ENCODE measurements at places on chromosomes 11 and 22. TPM values are rescaled to one million over a fixed set of nuclear protein-coding genes. Genes with fewer than 3 reads are reported as not detected.
A peak's percentile ranks its signal among the peaks of the same experiment; 100 is the strongest.

GRCh38 chr11:119316016-119316728 is 758 bp downstream of the MCAM start:
- no peaks in the 10 kb centered on the region for H3K27me3 ChIP-seq
- H3K4me1 ChIP-seq, result peaks cover 51% of the 10 kb centered on the region
- no peaks in the 10 kb centered on the region for H3K36me3 ChIP-seq
- H3K27ac ChIP-seq, result no peak overlapping the region
- H3K4me3 ChIP-seq, result peak overlapping the region; percentile 65

DNA sequence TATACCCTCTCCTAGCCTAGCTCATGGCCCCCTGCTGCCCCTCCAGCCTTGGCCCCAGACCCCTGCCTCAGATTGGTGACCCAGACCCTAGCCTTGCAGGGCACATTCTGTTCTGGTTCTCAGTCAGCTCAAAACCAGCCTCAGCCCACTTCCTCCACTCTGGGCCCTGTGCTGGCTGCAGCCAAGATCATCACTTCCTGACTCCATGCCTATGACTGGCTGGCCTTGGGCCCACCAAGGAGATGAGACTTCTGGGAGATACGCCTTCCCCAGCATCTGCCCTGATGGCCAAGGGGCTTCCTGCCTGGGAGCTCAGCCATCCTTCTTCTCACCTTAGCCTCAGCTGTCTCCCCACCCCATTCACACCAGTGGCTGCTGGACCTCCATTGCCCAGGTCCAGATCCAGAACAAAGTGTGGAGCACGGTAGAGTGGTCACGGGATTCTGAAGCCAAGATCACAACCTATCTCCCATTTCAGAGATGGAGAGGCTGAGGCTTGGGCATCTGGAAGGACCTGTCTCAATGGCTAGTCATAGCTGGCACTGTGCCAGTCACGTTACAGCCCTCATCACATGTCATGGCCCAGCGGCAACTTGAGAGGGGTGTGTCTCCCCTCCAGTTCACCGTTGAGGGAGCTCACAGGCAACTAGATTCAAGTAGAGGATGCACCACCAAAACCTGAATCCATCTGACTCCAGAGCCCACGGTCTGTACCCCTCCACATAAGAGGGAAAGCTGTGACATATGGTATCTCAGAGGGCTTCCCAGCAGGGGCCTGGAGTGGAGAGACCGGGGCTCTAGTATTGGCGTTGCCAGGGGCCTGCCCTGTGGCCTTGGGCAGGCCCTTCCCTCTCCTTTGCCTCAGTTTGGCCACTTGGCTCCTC is 43.0 kb upstream of the KLHL35 start:
- peaks cover 100% of the 10 kb centered on the region for H3K4me1 ChIP-seq
- H3K4me3 ChIP-seq, result no peak overlapping the region
- H3K27ac ChIP-seq, result peak overlapping the region; percentile 93

GRCh38 chr22:47629791-47630655 is 867.6 kb downstream of the TBC1D22A start:
- H3K27me3 ChIP-seq, result no peaks in the 10 kb centered on the region
- no peaks in the 10 kb centered on the region for H3K4me1 ChIP-seq

DNA sequence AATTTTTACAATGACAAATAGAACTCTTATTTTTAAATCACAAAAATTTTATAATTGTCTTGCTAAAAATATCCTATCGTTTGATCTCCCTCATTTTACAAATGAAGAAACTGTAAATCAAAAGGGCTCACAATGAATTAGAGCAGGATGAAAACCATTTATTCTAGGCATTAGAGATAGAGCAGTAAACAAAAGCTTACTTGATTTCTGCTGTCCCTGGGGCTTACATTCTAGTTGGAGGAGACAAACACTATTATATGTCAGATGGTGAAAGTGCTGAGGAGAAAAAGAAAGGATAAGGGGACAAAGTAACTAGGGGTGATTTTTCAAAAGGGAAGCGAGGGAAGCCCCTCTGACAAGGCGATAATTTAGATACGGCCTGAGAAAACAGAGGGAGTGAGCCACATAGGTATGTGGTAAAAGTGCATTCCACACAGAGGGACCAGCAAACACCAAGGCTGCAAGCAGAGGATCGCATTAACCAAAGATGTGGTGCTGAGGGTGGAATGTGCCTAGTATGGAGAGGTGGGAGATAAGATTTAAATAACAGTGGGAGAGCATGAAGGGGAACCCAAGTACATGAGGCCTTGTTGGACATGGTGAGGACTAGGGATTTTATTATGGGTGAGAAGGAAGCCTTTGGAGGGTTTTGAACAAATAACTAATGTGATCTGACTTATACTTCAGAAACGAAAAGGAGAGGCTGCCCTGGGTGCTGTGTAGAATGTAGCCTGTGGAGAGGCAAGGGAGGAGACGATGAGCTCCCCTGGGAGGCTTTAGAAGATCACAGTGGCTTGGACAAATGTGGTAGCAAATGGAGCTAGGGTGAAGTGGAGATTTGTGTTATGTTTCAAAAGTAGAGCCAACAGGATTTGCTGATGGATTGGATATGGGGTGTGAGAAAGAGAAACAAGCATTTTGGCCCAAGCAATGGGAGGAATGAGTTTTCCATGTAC is 62.1 kb downstream of the PDHX start:
- no peaks in the 10 kb centered on the region for H3K4me1 ChIP-seq
- no peak for DNase-seq
- H3K27ac ChIP-seq, result no peak overlapping the region
- H3K36me3 ChIP-seq, result peaks cover 13% of the 10 kb centered on the region
- H3K4me3 ChIP-seq, result no peak overlapping the region

DNA sequence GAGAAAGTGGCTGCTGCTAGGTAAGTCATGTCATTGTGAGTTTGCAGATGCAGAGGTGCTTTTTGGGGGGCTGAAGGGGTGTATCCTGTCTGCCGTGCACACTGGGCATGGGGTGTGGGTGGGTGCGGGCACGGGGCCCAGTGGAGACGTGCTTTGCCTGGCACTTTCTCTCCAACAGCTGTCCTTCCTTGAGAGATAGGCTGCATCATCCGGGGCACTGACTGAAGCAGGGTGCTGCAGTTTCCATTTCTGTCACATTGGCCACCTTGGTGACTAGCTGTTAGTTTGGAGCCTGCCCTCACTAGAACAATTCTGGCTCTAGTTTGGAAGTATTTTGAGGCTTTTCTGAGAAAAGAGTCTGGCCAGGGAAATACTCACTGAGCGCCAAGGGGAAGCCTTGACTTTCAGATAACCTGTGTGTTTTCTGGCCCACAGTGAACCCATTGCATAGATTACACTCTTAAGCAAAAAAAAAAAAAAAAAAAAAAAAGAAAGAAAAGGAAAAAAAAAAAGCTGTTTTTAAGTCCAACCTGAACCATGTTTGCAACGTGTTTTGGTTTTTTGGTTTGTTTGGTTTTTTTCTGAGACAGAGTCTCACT is 219.2 kb downstream of the NAV2 start:
- H3K27me3 ChIP-seq, result no peaks in the 10 kb centered on the region
- no peak overlapping the region for H3K27ac ChIP-seq
- no peaks in the 10 kb centered on the region for H3K36me3 ChIP-seq
- no peak overlapping the region for H3K4me3 ChIP-seq
- DNase-seq, result no peak

- peaks cover 18% of the 10 kb centered on the region for H3K4me1 ChIP-seq
- no peaks in the 10 kb centered on the region for H3K27me3 ChIP-seq
- DNase-seq, result no peak
Measured at GRCh38 chr11:5626196-5626595, 1.4 kb downstream of the TRIM34 start.

DNA sequence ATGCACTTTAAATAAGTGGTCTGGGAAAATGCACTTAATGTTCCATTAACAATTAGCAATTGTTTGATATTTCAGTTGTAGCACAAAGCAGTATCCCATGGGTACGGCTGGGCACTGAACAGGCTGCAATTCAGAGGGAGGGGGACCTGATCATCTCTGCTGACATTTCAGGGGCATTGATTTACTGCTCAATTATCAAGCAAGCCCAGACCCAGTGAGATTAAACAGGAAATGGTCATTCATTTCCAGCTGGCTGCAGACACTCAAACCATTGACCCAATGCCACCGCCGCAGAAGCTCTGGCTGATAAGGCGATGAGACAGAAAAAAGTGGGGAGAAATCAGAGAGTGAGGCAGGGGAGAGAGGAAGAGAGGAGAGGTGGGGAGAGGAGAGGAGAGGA is 1.2 kb downstream of the GPR83 start:
- no peak for DNase-seq
- no peaks in the 10 kb centered on the region for H3K4me1 ChIP-seq
- H3K27me3 ChIP-seq, result no peaks in the 10 kb centered on the region
- no peak overlapping the region for H3K4me3 ChIP-seq
- H3K36me3 ChIP-seq, result no peaks in the 10 kb centered on the region

DNA sequence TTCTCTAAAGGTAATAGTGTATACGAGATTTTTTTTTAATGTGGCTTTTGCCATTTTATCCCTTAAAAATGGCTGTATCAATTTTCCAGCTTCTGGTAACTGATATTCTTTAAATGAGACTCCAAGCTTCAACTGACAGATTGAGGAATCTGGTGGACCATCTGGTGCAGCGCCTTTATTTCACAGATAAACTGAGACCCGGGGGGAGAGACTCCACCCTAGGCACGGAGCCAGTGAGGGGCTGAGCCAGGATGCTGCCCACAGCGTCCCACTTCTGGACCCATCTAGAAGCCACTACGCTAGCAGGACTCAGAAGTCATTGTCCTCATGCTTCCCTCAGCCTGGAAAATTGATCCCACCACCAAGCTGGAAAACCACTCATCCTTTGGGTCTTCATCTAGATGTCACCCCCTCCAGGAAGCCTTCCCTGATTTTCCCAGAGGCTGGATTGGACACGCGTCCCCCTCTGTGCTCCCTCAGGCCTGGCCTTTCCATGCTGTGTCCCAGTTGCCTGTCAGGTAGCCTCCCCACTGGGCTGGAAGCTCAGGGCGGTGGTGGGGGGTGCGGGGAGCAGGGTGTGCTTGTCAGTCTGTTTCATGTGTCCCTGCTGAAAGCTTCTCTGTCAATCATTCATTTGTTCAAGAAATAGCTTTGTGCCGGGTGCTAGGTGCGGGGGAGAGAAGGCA is 12.3 kb upstream of the CD5 start:
- no peaks in the 10 kb centered on the region for H3K27me3 ChIP-seq
- no peaks in the 10 kb centered on the region for H3K36me3 ChIP-seq
- H3K4me1 ChIP-seq, result no peaks in the 10 kb centered on the region
- no peak for DNase-seq
- no peak overlapping the region for H3K27ac ChIP-seq
- no peak overlapping the region for H3K4me3 ChIP-seq

DNA sequence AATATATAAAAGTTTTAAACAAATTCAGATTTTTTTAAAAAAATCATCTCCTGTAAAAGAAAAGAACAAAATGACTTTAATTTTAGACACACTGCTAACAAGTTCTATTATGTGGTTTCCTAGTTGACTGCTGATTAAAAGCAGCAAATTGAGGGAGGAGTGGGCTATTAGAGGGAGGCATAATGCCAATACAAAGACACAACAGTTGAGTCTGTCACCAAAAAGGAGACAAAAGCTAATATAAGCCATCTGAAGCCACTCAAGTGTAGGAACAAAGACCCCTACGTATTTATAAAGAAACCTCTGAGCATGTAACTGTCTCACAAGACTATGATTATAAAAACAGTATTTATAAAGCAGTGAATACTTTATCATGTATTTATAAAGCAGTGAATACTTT is 28.6 kb downstream of the TMEM123 start:
- H3K36me3 ChIP-seq, result peaks cover 8% of the 10 kb centered on the region
- H3K4me3 ChIP-seq, result no peak overlapping the region
- H3K4me1 ChIP-seq, result peaks cover 96% of the 10 kb centered on the region
- peak overlapping the region; percentile 55 for H3K27ac ChIP-seq

DNA sequence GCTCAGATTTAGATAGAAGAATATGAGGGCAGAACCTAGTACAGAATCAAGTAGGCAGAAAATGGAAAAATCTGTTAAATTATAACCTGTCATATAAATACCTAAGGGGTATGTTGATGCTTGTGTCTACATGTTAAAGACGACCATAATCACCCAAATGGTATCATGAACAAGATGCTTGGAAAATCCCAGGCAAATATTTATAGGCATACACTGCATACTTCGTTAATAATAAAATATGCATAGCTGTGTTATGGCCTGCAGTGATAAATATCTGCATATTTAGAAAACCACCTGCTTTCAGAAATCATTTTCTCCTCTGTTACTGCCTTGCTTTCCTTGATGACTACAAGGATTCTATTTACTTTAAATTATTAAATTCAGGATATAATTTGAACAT is 18.9 kb upstream of the DDX10 start:
- no peaks in the 10 kb centered on the region for H3K27me3 ChIP-seq
- DNase-seq, result no peak
- no peaks in the 10 kb centered on the region for H3K4me1 ChIP-seq

DNA sequence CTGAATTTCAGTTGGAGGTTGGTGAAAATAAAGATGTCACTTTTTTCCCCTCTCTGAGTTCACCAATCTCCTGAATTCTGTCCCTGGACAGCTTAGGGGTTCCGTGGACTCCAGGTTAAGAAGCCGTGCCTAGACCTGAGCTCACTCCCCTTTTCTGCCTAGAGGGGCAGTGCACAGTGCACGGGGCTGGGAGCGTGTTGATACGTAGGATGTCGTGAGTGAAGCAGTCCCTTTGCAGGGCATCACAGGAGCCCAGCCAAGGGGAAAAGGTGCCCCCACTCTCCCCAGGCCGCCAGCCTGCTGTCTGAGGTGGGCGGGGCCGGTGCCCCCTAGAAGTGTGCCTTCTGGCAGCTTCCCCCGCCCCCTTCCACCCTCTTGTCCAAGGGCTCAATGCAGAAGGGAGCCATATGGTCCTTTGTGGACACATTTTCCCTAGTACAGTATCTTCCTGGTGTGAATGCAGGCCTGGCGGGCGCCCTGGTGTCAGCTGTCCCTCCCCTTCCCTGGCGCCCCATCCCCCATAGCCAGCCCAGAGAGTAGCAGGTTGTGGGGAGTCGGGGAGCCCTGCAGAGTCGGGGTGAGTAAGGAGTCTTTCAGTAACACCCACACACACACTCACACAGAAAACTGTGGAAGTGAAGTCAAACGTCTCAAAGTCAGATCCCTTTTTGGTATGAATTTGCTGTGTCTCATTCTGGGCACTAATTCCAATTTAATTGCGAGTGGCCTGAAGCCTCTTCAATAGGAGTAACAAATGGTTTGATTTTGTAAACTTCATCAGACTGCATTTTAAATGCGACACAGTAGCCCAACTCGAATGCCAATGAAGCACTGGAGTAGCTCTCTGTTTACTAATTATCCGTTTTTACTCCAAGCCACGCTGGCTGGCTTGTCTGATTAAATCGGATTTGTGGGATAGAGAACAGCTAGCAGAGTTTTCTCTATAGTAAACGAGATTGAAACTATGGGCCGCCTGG is 67.5 kb upstream of the NNMT start:
- H3K27me3 ChIP-seq, result no peaks in the 10 kb centered on the region
- no peak for DNase-seq
- H3K36me3 ChIP-seq, result no peaks in the 10 kb centered on the region
- no peak overlapping the region for H3K4me3 ChIP-seq

Gene NCAPD3
- 22.0 TPM for total RNA-seq

Gene TMEM86A
- total RNA-seq, result 0.14 TPM

Gene DBX1
- total RNA-seq, result not detected

Gene RIMBP3B
- total RNA-seq, result 0.34 TPM

Gene PRMT3
- total RNA-seq, result 37.7 TPM

Gene KDELR3
- not detected for total RNA-seq

All from Karpas-422 (cell line).